ENCODE measurements at places on chromosomes 4 and X.

- DNase-seq, result no peak
These were observed 34.0 kb downstream of the ELF2 start for GRCh38 chr4:139142980-139143379.

DNA sequence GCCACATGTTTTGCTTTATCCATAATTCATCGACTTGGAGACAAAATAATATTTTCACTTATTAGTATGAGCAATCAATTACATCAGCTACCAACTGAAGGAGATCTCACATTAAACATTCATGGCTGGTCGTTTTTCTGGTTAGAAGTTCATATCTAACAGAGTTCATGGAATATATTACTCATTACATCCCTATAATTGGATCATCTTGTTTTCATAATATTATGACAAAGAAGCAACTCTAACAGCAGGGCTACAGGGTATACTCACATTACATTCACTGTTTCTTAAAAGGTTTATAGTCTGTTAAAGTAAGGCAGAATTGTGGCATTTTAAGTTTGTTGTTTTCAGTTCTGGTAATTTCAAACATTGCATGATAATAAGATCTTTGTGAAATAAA, 33.0 kb downstream of the GSTCD start:
- DNase-seq, result no peak

GRCh38 chrX:1025413-1025812, 187.0 kb downstream of the CRLF2 start:
- no peak for DNase-seq

GRCh38 chrX:78931814-78932213, 13.4 kb upstream of the P2RY10 start:
- DNase-seq, result no peak

DNA sequence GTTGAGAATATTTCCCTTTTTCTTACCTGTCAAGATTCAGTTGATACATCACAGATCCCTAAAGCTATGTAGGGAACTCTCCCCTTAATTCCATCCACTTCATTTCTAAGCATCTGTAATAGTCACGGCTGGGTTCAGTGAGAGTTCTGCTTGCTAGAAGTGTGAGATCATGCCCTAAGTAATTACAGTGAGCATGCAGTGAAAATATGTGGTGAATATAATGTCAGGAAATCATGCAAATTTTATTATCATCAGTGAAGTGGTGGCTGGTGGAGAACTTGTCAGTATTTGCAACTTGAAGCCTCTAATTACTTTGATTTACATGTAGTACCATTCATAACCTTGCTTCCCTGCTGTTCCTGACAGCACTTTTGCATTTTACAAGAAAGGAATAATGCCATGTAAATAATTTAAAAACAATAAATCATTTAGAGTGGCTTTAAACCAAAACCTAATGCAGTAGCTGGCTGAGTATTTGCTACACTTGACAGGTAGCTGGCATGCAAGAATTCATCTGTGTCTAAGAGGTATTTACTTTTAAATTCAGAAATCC, 28.3 kb upstream of the CFAP299 start:
- no peak for DNase-seq

DNA sequence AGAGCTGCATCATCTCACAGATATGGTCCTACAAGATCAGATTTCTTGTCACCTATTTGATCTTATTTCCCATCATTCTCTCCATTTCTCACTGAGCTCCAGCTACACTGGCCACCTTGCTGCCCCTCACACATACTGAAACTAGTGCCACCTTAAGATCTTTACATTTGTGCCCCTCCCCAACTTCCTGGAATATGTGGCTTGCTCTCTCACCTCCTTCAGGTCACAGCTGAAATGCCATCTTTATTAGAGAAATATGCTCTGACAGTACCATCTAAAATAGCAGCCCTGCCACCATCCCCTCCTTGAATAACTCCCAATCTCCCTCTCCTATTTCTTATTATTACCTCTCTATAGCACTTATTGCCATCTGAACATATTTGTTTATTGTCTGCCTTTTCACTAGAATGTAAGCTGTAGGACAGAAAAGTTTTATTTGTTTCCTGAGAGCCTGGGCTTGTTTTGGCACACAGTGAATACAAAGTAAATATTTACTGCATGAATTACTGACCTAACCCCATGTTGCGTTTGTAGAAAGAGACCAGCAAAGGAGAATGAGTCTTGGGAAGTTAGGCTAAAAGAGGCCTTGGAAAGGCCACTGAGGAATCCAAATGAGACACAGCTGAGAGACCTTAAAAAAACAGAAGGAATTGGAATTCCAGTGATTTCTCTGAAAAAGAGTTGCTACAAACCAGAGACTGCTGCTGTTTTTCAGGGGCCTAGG, 22.7 kb downstream of the DYNLT3 start:
- no peak for DNase-seq

DNA sequence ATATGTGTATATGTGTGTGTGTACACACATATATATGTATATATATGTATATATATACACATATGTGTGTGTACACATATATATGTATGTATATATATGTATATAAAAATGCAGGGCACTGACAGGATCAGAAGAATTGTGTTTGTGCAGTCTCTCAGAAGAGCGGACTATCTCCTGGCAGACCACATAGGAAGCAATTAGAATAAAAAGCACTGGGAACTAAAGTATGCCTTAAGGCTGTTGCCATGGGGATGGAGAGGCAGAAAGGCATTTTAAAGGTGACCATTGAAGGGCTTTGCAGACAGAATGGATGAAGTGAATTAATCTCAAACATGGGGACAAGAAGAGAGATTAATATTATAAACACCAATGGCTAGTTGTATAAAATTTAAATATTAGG, 33.7 kb upstream of the USP51 start:
- DNase-seq, result no peak

DNA sequence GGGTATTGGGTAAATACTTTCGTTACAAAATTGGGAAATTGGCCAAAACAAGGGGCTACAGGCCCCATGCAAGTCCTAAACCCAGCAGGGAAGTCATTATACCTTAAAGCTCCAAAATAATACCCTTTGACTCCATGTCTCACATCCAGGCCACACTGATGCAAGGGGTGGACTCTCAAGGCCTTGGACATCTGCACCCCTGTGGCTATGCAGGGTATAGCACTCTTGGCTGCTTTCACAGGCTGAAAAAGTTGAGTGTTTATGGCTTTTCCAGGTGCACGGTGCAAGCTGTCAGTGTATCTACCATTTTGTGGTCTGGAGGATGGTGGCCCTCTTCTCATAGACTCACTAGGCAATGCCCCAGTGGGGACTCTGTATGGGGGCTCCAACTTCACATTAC, 326.5 kb downstream of the TEX13C start:
- no peak for DNase-seq

All from activated T-cell treated with anti-CD3 and anti-CD28 coated beads, Interleukin-2, amount 50 U/mL, for 4 hours (primary cell).